ENCODE measurements at places on chromosomes 1 and 21. TPM values are rescaled to one million over a fixed set of nuclear protein-coding genes. Genes with fewer than 3 reads are reported as not detected.

DNA sequence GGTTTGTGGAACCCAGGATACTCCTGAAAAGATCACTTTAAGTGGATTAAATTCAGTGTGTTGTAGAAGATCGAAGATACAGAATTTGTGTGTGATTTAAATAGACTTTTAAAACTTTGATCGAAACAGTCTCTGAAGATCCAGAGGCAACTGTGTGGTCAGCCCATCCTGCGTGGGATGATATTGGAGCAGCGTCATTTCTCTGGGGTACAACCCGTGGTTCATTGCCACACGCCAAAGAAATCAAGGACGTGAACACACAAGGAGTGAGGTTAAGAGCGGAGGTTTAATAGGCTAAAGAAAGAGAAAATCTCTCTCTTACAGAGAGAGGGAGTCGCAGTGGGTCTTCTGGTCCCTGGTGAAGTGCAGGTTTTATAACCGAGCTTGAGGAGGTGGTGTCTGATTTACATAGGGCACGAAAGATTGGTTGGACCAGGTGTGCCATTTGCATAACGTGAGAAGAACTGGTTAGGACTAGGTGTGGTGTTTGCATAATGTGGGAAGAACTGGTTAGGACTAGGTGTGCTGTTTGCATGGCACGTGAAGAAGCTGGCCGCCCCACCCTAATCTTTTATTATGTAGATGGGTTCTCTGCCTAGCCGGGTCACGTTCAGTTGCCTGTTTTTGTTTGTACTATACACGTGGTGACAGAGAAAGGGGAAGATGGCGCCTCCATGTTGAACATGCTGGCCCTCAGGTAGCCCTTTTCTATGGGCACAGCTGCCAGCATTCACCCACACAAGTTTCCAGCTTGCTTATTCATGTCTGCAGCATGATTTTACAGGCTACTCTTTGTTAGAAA, 82.3 kb downstream of the ADSS2 start:
- no peak for DNase-seq

NR1I3 gene
- total RNA-seq: not detected

ALX3 gene
- total RNA-seq: not detected

GRCh38 chr1:207014728-207015127, 17.8 kb downstream of the C1orf116 start:
- DNase-seq: no peak

GRCh38 chr21:40120940-40121575, 253.8 kb downstream of the PCP4 start:
- DNase-seq: no peak

GRCh38 chr1:19792237-19793002, 7.3 kb downstream of the TMCO4 start:
- no peak for DNase-seq

LCE6A gene
- total RNA-seq: not detected

NCF2 gene
- not detected for total RNA-seq

GRCh38 chr21:26800970-26801431, 44.2 kb downstream of the ADAMTS1 start:
- DNase-seq: no peak

SLC30A2 gene
- total RNA-seq: not detected

ERVH48-1 gene
- total RNA-seq: not detected

DNA sequence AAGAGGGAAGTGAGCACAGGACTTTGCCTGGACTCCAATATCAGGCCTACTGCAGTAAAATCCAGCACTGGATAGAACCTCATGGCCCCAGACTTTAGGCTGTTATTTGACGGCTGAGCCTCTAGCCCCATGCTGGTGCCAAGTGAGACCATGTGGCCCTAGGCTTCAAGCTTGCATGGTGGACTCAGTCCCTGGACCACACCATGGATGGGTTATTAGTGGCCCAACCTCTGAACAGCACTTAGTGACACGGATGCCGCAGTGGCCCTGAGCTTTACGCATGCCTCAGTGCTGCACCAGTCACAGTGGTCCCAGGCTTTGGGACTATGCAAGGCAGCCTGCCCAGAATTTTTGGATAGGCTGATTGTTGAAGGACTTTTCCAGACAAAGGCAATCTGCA, 13.0 kb downstream of the IFI44L start:
- DNase-seq: no peak

S100A1 gene
- 1.1 TPM for total RNA-seq
